Activated naive CD4-positive, alpha-beta T cell treated with Interleukin-2 at 50 U/mL for 16 hours (primary cell): ENCODE measurements at places on chromosomes 6 and 20.

GRCh38 chr20:17557675-17558006 lies 12.2 kb upstream of the DSTN start:
- DNase-seq, result no peak

DNA sequence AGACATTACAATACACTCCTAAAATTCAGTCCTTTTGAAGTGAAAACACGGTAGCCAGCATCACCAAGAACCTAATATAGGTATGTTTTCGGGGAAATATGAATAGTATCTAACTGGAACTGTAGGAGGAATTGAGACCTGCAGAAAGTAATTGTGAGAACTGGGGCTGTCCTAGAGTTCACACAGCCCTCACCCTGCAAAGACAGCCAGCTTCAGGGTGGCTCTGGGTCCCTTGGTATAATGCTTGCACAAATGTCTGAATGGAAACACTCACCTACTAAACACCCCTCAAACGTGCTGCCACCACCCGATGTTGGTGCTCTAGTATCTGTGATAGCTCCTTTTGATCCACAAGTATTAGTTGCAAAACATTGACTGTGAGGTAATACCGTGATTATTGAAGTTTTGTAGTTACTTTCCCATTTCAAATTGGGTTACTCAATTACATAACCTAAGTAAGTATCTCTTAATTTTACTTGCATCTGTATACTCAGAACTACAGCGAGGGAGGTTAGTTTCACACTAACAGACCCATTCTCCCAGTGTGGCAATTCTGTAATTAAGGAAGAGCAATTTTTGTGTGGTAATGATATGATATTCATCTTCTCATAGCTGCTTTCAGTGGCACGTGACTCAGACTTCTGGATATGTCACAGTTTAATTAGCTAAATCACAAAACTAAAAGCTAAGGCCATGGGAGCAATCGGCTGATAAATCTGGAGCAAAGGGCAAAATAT lies 129.5 kb downstream of the INSM1 start:
- DNase-seq, result no peak

DNA sequence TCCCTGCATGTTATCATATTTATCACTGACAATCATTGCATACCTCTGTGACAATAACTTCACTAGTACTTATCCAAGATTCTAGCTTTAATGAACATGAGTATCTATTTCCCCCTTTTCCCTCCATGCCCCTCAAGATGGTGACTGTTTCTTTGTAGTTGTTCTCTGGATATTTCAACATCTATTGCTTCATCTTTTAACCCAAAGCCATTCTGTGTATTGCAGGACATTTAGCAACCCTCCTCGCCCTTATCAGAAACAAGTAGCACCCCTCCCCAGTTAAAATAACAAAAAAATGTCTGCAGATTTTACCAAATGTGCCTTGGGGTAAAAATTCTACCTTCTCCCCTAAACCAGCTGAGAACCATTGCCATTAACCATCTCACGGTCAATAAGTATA lies 979.8 kb upstream of the MANEA start:
- DNase-seq, result no peak

GRCh38 chr20:910132-910869 lies 5.8 kb downstream of the ANGPT4 start:
- no peak for DNase-seq

GRCh38 chr6:151765444-151765886 lies 42.0 kb upstream of the ESR1 start:
- DNase-seq, result no peak
